ENCODE measurements at places on chromosomes 7 and 10.
A peak's percentile ranks its signal among the peaks of the same experiment; 100 is the strongest.

- DNase-seq: no peak
Observed at GRCh38 chr7:20834656-20835055, 48.0 kb upstream of the SP8 start.

DNA sequence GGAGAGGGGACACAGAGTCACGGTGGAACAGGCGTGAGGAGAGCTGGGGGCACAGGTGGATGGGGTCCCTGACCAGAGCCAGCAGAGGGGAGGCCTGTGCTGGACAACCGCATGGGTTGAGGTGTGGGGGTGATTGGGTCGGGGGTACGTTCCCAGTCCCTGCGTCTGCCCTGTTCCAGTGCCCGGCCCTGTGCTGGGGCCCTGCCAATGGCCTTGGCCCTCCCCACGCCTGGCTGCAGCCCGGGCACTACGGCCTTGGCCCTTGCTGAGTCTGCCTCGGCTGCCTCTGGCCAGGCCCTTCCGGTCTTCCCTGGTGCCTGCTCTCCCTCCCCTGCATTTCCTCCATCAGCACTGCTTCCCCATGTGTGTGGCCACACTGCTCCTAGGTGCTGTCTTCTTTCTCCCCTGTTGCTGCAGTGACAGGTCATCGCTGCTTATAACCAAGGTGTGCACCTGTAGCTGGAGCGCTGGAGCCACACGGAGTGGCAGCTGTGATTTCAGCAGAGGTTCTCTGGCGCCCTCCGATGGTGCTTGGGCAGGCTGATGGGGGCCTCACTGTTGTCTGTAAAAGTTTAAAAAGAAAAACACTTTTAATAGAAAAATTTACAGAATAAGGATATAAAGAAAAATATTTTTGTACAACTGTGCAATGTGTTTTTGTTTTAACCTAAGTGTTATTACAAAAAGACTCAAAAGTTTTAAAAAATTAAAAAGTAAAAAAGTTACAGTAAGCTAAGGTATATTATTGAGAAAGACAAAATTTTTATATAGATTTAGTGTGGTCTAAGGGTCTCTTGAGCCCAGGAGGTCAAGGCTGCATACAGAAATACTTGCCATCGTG lies 45.2 kb upstream of the BHLHA15 start:
- no peak for DNase-seq

DNA sequence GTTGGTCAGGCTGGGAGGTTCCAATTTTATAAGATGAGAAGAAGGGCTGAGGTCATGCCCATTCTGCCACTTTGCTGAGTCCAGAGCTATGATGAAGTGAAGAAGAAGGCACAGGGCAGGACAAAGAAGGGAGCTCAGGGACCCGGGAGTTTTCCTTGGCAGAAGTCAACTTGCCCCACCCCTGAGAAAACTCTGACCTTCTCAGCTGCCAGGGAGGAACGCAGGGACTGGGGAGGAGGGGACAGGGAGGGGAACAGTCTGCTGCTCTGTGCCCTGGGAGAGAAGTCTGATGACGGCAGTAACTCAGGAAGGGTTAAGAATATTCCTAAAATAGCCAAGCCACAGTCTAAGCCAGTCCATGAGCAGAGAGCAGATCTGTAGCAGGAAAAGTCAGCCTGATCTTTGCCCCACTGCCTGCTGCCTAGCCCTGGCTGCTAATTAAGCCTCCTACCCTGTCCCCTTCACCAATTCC lies 11.7 kb downstream of the ADIRF start:
- no peak for DNase-seq

DNA sequence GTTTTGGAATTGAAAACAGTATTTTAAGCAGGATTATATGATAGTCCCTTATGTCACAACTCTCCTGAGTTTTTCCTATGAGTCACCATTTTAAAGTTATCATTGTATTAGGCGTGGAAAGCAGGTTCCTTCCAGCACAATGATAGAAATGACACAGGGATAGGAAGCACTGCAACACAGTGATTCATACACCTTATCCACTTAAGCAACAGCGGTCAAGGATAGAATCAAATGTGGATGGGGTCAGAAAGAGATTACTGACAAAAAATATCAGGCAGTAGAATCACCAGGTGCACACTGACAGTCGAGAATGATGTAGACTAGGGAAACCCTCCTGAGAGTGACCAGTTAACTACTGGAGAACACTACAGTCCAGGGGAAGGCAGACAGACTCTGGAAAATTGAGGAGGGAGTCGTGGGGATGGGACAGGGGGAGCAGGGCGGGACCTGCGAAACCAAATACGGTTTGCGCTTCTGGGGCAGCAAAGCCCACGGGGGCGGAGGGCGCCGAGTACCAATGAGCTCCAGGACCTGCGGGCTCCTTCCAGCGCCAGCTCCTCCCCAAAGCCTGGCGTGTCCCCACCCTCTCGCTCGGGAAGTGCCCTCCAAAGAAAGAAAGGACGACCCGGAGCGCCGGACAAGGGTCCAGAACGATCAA lies 479 bp downstream of the PNPLA8 start:
- DNase-seq: peak; percentile 59

DNA sequence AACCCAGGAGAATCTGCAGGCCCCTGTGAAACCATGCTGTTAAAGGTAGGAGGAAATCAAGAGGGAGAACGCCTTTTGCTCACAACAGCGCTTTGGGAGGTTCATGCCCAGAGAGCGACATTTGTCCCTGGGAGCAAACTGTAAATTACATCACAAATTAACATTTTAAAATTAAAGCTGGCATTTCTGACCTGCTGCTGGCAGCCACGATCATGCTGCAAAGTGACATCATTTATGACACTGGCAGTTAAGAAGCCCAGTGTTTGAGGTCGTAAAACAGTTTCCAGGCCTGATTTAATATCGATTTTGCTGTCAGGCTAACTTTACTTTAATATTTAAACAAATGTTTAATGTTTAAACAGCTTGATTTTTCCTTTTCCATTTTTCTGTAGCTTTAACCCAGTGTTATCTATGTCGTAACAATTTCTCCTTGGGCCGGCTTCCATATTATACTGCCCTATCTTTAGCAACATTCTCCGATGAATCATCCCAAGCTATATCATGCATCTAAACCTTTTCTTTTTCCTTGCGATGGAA lies 86.5 kb upstream of the NPVF start:
- DNase-seq: no peak

DNA sequence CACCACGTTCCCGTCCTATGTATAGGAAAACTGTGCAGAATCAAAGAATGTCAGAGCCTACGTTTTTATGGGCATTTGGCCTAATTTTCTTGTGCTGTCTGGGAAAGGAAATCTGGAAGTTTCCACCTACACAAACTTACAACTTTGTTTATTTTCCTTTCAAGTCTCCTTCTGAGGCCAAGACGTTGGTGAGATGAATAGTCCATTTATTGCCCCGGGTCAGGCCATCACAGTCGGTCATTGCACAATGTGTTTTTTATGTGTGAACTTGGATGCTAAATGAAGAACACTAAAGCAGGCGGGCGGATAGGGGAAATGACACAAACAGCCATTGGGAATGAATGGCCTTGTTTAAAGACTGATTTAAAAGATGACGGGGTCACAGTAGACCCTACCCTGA lies 38.6 kb downstream of the TRIL start:
- no peak for DNase-seq

- no peak for DNase-seq
Observed at GRCh38 chr10:36564433-36564832, 561.0 kb upstream of the ANKRD30A start.

DNA sequence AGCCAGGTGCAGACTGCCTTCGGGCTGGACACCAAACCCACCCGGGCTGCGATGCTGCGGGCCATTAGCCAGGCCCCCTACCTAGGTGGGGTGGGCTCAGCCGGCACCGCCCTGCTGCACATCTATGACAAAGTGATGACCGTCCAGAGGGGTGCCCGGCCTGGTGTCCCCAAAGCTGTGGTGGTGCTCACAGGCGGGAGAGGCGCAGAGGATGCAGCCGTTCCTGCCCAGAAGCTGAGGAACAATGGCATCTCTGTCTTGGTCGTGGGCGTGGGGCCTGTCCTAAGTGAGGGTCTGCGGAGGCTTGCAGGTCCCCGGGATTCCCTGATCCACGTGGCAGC lies 50.0 kb downstream of the VWA2 start:
- no peak for DNase-seq

GRCh38 chr7:22140578-22140977 lies 194.9 kb upstream of the CDCA7L start:
- no peak for DNase-seq

DNA sequence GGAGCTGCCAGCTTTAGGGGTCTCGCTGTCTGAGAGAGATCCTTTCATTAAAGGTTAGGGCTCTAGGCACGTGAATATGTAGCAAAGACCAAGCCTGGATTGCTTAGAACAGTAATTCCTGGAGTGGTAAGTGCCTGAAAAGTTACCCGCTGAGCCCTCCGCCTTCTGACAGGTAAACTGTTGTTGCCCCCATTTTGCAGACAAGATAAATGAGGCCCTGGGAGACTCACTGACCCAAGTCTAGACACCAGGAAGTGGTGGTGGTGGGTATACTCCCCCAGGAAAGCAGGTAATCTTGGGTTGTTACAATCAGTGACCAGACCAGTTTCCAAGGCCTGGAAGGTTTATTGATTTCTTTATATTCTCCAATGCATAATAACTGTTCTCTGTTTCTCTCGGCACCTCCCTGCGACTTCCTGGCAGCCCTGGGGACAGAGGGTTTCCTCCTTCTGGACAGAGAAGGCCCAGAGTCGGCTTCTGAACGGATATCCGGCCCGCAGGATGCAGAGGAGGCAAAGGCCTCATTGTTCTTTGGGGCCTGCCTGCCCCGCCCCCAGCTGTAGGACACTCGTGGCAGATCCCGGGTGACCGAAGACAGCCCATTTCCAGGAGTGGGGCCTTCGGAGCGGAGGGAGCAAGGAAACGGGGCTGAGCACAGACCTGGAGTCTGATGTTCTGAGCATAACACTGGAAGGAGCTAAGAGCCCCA lies 1.3 kb upstream of the GRK5 start:
- DNase-seq: peak; percentile 16

GRCh38 chr7:122885583-122886356 lies 490 bp downstream of the CADPS2 start:
- no peak for DNase-seq

- no peak for DNase-seq
Observed at GRCh38 chr7:125127304-125127703, 197.7 kb upstream of the POT1 start.

- DNase-seq: no peak
Observed at GRCh38 chr10:116385311-116385710, 42.3 kb upstream of the PNLIPRP3 start.

DNA sequence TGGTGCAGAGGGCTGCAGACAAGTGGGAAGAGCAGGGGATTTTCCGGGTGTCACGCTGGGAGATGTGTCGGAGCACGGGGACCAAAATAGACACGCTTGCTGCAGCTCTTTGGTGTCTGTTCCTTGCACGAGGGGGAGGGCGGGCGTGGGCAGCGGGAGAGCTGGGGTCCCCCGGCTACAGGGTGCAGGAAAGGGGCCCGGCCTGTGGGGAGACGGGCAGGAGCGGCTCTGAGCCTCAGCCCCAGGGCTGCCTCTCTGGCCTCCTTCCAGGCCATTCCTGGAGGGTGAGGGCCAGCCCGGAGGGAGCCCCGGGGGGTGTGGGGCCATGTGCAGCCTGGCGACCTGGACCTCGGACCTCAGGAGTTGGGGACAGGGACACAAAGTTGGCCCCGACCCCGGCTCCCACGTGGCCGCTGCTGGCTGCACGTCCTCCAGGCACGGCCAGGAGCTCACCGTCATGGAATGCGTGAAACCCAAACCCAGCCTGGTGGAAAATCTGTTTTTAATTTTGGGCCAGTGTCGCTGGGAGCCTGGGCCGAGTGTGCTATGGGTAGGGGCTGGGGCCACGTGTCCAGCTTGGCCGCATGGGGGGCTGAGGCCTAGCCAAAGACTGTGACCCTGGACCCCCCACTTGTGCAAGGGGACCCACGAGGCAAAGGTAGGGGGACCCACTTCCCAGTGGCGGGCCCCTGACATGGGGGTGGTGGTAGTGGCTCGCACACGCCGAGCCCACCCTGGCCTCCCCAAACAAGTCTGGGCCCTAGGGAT lies 6.6 kb downstream of the TTYH3 start:
- peak; percentile 52 for DNase-seq

- no peak for DNase-seq
Observed at GRCh38 chr10:75718991-75719390, 287.6 kb downstream of the LRMDA start.

- no peak for DNase-seq
Observed at GRCh38 chr7:74017125-74017524, 10.8 kb upstream of the ELN start.

GRCh38 chr7:38756521-38756920 lies 125.3 kb upstream of the AMPH start:
- DNase-seq: no peak

DNA sequence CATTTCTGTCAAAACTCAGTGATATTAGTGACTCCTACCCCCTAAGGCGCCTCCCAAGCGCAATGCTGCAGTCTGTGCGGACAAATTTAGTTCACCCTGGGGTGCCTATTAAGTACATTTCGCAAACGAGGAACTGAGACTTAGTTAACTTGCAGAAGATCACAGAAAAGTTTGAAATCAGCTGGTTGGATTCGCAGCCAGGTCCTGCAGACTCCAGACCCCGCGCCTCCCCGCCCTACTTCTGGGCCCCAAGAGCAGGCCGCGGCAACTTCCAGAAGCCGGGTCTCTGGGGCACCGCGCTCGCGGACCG lies 588 bp downstream of the CYREN start:
- DNase-seq: no peak

DNA sequence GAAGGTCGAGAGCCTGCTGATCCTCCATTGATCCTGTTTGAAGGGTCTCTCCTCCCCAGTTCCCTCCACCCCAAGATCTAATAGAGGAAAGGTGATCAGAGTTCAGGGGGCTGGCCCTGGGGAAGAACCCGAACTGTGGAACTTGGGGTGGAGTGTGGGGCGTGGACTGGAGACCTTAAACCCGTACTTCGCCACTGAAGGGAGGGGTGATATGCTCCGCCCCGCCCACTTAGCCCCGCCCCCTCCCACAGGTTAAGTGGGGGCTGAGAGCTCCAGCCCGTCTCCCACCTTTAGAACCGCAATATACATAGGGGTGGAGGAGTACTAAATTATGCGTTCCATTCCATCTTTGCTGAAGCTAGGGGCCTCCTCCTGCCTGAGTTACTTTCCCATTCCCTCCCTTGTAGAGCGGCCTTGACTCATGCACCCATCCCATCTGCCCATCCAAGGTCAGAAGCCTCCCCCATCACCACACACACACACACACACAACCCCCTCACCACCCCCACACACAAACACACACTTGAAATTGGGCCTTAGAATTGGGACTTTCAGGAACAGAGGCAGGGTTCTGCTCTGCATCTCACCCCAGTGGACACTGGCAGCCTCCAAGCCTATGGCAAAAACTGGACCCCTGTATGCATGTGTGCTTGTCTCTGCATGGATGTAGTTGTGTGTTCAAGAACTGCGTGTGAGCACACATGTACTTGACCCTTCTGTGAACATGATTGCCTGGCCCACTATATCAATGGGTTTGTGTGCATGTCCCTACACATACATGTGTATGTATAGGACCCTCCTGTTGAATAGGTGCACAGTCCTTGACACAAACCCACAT lies 991 bp downstream of the SEMA4G start:
- no peak for DNase-seq

DNA sequence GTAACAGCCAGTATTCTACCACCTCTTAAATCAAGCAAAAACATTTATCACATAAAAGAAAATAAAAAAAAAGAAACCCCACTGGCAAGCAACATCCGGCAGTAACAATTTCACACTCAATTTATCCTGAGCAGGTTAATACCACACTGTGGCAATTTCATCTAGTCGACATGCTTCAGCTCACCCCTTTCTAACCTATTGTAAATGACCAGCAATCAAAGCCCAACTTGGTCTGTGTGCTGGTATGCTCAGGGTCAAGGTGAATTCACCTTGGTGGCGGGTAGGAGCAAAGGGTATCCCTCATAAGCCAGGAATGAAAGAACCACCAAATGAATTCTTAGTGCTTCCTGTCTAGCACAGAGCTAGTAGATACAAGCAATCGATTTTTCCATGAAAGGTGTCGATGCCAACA lies 109.1 kb upstream of the AFAP1L2 start:
- DNase-seq: no peak

Data from RCC 7860 (cell line).